Activated effector memory CD4-positive, alpha-beta T cell treated with Interleukin-2 at 50 U/mL for 16 hours (primary cell): ENCODE measurements at places on chromosomes 5 and 9.

DNA sequence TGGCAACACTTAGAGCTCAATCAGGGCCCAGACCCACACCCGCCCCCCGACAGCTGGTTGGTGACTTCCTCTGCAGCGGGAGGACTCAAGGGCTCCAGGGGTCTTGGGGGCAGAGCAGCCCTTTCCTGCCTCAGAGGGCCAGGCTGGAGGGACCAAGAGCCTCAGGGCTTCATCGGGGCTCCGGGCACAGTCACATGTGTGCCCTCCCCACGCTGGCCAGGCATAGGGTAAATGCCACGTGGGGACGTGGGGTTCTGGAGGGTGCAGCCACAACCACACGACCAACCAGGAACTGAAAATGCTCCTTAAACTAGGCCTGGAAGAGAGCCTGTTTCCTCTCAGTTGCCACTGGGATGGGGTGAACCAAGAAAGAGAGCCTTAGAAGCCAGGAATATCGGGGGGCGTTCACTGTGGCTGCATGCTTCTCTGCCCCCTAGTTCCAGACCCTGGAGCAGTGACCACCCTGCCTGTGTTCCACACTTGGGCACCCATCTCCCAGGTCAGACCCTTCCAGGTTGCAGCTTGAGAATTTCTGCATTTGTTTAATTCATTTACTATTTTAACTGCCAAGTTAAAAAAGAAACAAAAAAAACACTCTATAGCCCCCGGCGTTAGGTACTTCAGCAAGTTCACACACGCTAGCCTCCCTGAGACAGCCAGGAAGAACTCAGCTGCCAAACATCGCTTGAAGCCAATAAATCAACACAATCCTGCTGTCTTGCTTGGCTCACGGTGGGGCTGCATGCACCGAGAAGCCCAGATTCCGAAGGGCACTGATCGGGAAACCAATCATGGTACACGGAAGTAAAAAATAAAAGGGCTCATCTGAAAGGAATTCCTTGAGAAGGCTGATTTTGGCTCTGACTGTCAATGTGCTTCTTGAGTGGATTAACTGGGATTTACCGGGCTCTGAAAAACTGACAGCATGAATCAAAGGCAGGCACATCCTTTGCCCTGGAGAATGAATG, 56.1 kb upstream of the PHYKPL start:
- DNase-seq: no peak

- DNase-seq: no peak
These were observed 174.5 kb upstream of the PITX1 start for GRCh38 chr5:135208555-135208902.

DNA sequence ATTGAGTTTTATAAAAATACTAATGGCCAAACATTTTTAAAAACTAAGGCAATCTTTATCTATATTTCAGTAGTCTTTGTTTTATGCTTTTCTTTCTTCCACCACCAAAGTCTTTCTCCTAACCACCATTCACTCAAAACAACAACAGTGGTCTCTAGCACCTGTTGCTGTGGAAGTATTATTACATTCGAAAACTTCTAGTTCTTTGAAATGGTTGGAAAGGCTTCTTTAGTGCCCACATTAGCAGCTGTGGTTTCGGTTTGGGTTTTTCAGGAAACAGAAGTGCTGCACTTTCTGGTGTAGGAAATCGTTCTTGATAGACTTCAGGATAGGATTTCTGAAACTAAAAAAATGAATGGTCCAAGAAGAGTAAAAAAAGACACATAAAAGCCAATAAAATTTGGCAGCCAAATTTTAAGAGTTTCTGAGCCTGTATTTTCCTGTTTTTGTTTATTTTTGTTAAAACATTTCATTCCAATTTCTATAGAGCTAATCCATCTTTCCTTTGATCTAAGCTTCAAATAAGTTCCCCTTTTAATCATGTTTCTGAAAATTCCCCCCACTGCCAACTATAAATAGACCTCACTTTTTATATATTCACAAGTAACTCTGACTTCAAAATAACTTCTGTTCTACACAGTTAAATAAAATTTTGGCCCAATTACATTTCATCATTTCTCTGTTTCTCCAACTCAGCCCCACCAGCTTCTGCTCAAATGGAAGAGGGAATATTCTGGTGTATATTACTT, 102.2 kb downstream of the DEPDC1B start:
- DNase-seq: no peak

GRCh38 chr9:137435381-137435891, 5.7 kb downstream of the ENTPD8 start:
- DNase-seq: no peak

- DNase-seq: no peak
These were observed 593 bp downstream of the TIGD6 start for GRCh38 chr5:149999866-150000255.

DNA sequence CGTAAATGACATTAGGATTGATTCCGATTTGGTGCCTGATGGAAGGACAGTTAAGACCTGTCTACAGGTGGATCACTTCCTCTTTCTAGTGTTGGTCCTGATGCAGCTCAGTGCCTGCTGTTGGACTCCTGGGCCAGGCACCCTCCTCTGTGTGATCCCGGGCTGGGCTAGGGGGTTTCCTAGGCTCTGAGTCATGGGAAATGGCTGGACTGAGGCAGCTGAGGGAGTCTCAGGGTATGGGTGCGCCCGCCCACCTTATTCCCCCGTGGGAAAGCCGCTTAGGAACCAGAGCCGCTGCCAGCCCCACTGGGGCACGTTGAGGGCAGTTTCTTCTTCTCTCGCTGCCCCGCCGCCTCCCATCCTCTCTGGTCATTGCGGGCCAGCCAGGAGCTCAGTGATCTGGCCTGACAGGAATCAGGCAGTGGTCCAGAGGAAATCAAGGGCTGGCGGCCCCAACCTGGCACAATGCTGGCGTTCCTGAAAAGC, 12.9 kb downstream of the TCF7 start:
- no peak for DNase-seq

- no peak for DNase-seq
These were observed 339.5 kb upstream of the ISL1 start for GRCh38 chr5:51043745-51044144.

- DNase-seq: no peak
These were observed 16.2 kb downstream of the ATPSCKMT start for GRCh38 chr5:10233505-10233904.

DNA sequence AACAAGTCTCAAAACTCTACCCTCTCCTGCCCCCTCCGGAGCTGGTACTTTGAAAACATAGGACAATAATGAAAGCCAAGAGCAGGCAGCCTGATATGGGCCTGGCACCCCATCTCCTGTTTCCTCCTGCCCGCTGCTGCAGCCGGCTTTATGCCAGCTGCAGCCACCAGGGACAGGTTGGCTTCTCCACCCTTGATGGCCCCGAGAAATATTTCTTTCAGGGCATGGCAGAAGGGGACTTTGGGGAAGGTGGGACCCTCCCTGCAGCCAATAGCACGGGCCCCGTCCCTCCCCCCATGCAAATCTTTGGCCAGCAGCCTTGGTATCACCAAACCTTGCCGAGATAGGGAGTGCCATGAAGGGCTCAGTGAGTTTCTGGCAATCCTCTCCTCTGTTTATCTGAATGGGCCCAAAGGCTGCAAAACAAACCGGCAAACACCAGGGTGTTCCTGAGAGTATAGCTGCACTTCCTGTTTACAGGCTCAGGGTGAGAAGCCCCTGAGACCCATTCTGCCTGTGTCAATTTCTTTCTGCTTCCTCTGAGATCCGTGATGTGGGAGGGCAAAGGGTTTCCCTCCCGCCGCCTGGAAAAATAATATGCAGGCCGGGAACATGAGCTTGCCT, 73.4 kb upstream of the BOD1 start:
- DNase-seq: no peak

- DNase-seq: no peak
These were observed 155.5 kb downstream of the RAB3C start for GRCh38 chr5:58738336-58738735.
